Cardiac fibroblast (primary cell): ENCODE measurements at places on chromosomes 2 and 18.

DNA sequence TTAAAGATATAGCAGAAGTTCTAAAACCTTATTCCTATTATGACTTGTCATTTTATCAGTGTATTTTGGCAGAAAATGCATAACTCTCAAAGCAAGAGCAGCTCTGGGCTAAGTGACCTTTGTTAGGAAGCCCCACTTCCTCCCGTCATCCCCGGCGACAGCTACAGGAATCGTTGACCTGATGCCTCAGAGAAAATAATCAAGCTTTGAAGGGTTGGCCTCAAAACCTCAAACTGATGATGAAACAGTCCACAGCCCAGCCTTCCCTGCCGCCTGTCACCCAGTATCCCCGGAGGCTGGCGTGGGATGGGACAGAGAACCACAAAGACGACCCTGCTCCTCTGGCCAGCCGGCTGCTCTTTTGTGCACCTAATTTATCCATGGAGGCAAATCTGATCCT is 65.3 kb downstream of the KCNF1 start:
- no peak for DNase-seq

DNA sequence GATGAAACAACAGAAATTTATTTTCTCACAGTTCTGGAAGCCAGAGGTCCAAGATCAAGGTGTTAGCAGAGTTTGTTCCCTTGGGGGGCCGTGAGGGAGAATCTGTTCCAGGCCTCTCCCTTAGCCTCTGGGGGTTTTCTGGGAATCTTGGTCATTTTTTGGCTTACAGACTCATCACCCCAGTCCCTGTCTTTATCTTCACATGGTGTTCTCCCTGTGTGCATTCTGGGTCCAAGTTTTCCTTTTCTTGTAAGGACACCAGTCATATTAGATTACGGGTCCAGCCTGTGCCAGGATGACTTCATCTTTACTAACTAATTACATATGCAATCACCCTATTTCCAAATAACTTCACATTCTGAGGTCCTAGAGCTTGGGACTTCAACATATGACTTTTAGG is 292.5 kb upstream of the TRIB2 start:
- peak; percentile 31 for DNase-seq

GRCh38 chr18:42915299-42915698 is 200.2 kb downstream of the RIT2 start:
- no peak for DNase-seq

- DNase-seq = peak; percentile 44
Observed at GRCh38 chr2:213429516-213429915, 145.3 kb downstream of the SPAG16 start.

DNA sequence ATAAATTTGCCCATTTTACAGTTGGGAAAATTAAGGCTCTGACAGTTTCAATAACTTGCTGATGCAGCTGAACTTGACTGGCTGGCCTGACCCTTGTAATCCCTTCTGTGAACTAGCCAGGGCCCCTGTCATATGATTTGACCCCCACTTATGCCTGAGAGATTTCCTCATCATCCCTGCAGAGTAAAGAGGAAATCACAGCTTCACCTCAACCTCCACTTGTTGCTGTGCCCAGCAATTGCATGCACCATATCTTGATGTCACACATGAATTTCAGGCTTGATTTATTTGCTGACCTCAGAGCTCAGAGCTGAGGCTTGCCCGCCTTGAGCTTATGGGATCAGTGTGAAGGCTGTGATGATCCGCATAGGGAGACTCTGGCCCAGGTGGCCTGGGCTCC is 108.1 kb downstream of the ACOXL start:
- no peak for DNase-seq

- DNase-seq = no peak
Observed at GRCh38 chr2:85925216-85925671, 36.5 kb upstream of the ST3GAL5 start.

- no peak for DNase-seq
Observed at GRCh38 chr2:15189216-15189615, 371.9 kb downstream of the NBAS start.

DNA sequence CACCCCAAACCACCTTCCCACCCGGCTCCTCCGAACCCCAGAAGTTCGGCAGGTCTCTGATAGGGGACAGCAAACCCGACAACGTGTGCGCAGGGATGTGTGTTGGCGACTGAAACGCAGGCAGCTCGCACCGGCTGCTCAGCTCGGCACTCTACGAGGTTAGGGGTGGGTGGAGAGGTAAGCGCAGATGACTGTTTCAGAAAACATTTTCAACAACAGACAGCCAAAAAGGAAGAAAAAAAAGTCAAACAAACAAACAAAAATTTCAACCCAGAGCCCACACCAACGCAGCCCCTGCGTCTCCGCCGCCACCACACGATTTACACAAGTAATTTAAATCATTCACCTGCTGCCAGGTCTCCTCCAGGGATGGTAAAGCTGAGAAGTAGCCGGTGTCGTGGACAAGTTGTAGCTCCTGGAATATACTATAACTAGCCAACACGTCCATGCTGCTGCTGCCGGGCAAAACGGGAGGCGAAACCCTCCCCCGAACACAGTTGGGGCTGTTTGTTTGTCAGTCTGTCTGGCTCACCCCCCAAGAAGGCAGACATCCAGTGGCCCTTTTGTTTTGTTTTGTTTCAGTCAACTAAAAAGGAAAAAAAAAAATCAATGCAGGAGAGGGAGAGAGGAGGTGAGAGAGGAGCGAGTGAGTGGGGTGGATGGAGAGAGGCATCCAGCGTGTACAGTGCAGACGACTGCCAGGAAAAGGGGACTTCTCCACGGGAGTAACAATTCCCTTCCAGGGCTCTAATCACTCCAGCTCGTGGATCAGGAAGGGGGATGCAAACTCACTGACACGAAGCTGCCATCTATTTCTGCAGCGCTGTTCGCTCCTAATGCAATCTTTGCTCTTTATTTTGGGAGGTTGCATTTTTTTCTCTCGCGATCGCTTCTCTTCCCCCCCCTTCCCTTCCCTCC is at the start of gene KLF7:
Gene KLF7, minus strand, starts transcription at position 828 of the 918 bp plus-strand sequence. Its CDS starts 380 bp downstream, at position 448.
- DNase-seq = peak; percentile 60

GRCh38 chr18:27404855-27405254 is 219.7 kb upstream of the CHST9 start:
- no peak for DNase-seq

- DNase-seq = no peak
Observed at GRCh38 chr18:63179422-63179821, 140.1 kb downstream of the BCL2 start.

- DNase-seq = no peak
Observed at GRCh38 chr2:133498662-133499585, 69.3 kb downstream of the NCKAP5 start.

DNA sequence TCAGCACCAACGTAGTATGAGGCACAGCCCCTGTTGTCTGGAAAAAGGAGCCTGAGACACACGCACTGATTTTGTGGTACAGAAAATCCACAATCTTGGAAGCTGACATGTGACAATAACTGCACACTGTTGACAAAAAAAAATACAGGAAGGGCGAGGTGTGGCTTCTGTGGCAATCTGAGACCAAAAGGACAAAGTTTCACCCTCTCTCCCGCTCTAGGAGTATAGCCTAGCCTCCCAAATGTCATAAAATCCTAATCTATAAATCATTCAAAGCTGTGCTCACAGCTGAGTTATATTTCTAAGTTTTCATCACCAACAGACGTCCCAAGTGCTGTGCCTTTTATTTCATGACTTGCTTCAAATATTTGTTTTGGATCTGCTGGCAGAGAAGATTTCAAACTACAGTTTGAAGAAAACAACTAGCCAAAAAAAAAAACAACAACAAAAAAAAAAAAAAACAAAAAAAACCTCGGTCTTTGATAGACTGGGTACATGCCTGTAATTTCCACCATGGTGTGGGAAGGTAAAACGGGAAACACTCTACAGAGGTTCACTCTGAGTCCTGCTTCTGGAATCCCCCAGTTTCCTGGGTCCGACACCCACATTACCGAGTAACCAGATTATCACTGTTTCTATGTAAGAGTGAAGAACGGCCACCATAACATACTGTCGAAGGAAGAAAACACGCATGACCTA is 61.0 kb downstream of the C2orf76 start:
- DNase-seq = no peak

DNA sequence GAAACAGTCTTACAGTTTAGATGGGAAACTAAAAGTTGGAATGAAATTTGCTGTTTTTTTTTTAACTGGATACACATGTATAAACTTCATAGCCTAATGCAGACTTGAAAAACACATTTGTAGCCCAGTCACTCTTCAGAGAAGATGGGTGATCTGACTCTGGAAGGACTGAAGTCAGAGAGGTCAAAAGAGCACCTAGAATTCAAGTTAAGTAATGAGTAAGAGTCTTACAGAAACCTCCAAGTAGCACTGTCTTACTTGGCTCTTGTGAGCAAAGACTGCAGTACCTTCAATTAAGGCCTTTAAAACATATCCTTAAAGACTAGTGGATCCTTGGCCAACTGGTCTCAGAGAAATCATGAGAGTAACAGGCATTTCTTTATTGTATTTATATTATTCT is 41.9 kb downstream of the TRAPPC8 start:
- DNase-seq = no peak

DNA sequence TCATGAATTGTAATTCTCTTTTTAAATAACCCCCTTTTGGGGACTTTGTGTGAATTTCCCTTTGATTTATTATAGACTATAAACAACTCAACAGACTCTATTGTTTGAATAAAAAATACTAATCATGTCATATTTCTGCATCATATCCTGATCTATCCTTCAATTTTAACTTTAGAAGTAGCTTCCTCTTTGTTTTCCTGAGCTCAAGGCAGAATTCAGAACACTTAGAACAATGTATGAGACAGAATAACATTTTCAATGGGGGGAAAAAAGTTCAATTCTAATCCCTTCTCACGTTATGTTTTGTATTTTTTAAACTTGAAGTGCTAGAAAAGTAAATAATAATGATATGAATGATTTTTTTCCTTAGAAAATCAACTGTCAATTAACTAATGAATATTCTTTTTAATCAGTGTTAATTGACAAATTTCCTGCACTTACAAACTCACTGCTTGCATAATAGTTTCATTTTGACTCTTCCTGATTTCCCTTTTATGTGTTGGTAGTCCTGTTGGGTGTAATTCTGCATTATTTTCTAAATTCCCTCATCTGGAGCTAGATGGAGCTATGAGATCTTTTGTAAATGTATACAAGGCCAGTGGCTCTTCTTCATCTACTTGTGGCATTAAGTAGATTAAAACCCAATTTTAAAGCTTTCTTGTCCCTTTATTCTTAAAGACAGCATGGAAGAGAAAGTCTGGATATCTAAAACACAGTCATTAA is 326.1 kb downstream of the PARD3B start:
- DNase-seq = peak; percentile 75

- DNase-seq = no peak
Observed at GRCh38 chr2:118225666-118226065, 137.4 kb downstream of the INSIG2 start.

GRCh38 chr2:218876562-218877219 is 4.0 kb upstream of the WNT10A start:
- peak; percentile 78 for DNase-seq

DNA sequence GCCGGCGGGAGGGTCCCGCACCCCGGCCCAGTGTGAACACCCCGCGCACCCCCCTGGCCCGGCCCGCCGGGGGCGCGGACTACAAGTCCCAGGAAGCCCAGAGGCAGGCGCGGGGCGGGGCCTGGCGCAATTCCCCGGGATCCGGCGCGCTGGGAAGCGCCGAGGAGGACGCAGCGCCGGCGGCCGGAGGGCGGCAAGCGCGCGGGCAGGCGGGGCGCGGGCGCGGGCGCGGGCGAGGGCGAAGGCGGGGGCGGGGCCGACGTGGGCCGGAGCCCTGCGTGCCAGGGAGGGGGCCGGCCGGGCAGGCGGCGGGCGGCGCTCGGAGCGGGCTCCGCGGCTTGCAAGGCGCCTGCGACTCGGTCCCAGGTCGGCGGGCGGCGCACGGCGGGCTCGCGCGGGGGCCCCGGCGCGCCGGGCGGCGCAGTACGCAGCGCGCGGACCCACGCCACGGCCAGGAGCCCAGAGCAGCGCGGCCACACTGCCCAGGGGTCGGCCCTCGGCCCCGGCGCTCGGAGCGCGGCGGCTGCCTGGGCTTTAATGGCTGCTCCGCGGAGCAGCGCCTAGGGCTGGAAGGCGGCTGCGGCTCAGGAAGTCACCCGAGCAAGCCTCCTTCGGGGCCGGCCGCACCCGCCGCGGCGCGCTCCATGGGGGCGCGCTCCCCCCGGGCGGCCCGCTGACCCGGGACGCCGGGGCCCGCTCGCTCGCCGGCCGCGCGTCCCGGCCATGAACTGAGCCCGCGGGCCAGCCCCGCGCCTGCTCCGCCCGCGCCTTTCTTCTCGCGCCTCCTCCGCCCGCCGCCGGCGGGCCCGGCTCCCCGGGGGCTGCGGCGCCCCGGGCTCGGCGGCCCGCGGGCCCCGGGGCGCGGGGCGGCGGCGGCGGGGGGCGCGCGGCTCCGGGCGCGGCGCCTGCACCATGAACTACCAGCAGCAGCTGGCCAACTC is at the start of gene AGAP1:
Gene AGAP1, plus strand, starts transcription at position 269 of the 941 bp plus-strand sequence.
- DNase-seq = peak; percentile 85

DNA sequence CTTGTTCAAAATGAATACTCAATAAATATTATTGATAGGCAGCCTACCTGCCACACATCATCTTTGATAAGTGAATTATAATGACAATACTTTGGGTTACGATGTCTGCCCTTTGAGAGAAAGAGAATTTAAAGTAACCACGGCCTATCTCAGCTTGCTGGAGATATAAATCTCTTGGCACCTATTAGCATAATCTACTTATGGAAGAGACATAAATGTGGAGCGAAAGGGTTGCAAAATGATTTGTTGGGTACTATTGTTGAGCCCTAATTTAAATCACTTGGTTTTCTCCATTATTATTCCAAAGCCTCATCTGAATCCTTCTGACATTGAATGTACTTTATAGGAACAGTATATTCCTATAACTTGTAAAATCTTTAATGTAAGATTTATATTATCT is 520.1 kb downstream of the DPP10 start:
- DNase-seq = no peak

DNA sequence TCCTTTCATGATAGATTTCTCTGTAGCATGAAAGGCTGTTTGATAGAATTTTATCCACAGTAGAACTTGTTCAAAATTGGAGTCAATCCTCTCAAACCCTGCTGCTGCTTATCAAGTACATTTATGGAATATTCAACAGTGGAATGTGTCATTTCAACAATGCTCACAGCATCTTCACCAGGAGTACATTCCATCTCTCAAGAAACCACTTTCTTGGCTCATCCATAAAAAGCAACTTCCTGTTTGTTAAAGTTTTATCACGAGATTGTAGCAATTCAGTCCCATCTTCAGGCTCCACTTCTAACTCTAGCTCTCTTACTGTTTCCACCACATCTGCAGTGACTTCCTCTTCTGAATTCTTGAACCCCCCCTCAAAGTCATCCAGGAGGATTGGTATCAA is 29.4 kb downstream of the PDCL3 start:
- peak; percentile 42 for DNase-seq

GRCh38 chr2:3535467-3535793 is 16.1 kb upstream of the ADI1 start:
- no peak for DNase-seq

- no peak for DNase-seq
Observed at GRCh38 chr2:18047213-18047611, 168.7 kb downstream of the KCNS3 start.

- peak; percentile 2 for DNase-seq
Observed at GRCh38 chr2:140654565-140654964, 1476.3 kb downstream of the LRP1B start.

DNA sequence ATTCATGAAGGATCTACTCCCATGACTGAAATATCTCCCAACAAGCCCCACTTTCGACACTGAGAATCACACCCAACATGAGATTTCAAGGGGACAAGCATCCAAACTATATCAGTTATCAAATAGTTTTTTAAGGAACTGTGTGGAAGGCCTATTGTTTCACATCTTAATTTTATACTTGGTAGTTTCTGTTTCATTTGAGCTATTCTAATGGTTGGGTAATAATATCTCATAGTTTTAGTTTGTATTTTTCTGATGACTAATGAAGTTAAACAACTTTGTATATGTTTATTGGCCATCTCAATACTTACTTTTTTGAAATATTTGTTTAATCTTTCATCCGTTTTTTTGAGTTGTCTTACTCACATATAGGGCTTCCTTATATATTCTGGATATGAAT is 135.0 kb downstream of the SCG2 start:
- no peak for DNase-seq
